ENCODE measurements at places on chromosomes 4 and X. TPM values are rescaled to one million over a fixed set of nuclear protein-coding genes. Genes with fewer than 3 reads are reported as not detected.

The INPP4B gene
- total RNA-seq, result 16.8 TPM

The RBBP7 gene
- 145 TPM for total RNA-seq

The RHOXF2B gene
- total RNA-seq, result not detected

The TEX11 gene
- total RNA-seq, result not detected

The MBNL3 gene
- 0.69 TPM for total RNA-seq
